ENCODE measurements at places on chromosomes 2 and 18.

GRCh38 chr2:6580982-6581381, 284.7 kb downstream of the CMPK2 start:
- no peak for DNase-seq

GRCh38 chr2:159094173-159094737, 125.8 kb downstream of the TANC1 start:
- DNase-seq, result peak; percentile 64

GRCh38 chr2:173370198-173370597, 15.5 kb downstream of the CDCA7 start:
- no peak for DNase-seq

DNA sequence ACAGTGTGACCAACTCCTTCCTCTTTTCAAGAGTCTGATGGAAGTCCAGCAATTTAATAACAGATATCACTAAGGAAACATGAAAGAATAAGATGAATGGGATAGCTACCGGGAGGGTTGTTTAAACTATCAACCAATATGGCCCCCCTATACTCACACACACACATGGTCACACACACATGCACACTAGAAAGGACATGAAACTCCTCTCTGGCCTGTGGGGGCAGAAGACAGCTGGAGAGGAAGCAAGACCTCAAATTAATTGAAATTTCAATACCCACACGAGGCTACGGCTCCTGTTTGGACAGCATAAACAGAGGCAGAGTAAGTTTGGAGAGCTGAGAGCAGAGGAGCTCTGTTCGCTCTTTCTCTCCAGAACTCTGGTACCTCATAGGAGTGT, 34.7 kb upstream of the REEP1 start:
- DNase-seq, result no peak

DNA sequence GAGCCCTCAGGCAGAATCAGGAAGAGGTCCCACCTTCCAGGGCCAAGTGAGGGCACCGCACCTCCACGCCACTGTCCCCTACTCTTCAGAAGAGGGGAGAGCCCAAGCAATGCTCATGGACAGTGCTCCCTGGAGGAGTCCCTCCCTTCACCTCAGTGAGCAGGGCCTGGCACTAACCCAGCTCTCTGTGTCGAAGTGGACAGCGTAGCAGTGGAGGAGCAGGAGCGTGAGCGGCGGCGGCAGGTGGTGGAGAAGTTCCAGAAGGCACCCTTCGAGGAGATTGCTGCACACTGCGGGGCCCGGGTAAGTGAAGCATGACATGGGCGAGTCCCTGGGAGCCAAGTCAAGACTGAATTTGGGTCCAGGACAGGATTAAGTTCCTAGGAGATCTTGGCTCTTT, 16.7 kb downstream of the POMC start:
- DNase-seq, result no peak

DNA sequence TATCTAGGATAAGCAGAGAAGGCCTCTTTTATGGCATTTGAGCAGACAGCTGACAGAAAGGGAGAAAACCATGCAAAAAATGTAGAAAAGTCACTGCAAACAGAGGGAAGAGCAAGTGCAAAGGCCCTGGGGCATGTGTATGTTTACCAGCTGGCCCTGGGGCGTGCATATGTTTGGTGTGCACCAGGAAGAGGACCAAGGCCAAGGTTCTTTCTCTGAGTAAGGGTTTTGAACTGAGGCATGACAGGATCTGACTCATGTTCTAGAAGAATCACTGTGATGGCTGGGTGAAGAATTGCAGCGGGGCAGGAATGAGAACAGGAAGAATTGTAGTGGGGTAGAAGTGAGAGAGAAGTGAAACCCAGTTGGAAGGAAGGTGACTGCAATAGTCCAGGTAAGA, 69.6 kb downstream of the STEAP3 start:
- DNase-seq, result no peak

DNA sequence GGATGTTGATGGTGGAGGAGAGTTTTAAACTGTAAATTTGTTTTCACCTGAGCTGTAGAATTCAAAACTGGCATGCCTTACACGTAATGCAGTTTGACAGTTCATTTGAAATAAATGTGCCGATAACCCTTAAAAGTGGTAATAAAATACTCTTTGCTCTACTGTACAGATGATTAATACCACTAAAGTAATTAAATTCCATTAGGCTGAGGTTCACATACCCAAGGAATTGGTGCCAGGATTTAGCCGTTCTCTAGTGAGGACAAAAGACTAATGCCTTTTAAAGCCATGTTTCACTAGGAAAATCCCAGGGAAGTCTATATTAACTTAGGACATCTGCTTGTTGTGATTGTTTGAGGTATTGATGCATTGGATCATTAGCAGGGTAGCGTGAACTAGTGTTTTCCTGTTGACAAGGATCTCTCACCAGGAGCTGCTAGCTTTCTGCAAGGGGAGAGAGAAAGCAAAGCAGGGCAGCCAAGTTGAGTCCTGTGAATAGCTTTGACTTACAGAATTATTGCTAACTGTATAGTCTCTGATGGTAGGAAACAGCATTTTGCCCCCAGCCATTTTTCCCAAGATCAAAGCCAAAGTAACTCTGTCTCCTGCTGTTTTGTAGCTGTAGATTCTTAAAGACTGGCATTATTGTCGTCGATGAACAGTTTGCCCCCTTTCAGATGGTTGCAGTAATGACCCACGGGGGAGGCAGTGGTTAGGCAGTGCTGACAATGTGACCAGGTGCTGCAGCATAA, 280.9 kb upstream of the FANCL start:
- DNase-seq, result no peak

DNA sequence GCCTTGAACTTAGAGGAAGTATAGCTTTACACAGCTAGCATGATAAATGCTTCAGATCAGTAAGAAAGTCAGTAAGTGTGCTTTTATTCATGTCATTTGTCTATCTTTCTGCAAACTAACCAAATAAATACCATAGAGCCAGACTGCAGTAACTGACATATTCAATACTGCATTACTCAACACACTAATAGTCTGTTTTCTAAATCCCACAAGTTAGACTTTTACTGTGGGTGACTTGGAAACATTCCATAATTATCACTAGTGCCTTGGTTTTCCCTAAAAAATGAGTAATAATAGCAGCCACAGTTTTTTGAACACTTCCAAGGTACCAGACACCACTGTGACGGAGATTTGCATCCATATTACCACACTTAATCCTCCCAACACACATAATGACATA, 33.0 kb downstream of the ACVR1 start:
- no peak for DNase-seq

DNA sequence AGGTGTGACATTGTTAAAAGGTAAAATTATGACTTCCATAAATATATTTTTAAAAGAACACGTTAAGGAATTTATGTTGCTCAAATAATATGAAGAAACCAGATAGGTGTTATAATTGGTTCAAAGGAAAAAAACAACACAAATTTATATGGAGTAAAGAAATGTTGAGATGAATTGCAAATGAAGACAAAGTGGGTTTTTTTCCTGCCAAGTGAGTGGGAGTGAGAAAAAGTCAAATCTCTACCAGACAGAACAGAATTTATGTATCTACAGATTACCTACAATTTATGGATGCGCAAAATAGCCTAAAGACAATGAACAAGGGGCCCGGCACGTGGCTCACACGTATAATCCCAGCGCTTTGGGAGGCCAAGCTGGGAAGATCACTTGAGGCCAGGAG, 159.7 kb upstream of the SLC1A4 start:
- no peak for DNase-seq

DNA sequence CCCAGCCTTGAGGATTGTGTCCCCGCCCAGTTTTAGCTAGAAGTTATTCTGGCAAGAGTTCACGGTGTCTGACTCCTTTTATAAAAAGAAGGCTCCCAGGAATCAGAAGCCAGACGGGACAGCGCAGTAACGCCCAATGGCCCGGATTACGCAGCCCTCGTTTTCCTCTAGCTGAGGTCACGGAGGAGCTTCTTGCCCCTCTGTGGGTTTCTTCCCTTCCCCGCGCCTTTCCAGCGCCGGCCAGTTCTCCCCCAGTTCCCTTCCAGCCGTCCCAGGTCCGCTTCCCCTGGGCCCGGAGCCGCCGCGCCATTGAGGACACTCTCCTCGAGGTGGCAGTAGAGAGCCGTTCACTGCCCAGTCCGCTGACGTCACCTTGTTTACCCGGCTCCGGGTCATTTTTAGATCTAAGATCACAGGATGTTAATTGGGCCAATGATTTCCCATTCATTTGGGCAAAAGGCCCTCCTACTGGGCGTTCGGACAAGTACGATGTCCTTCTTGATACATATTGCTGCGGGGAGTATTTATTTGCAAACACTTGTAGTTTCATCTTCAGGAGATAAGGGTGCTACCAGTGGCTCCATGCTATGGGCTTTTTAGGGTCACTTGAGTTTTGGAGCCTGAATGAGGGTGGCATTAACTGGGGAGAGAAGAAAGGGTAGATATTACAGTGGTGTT, 81.5 kb upstream of the PPM1B start:
- peak; percentile 36 for DNase-seq

GRCh38 chr2:46175419-46175818, 121.8 kb upstream of the EPAS1 start:
- DNase-seq, result no peak

- DNase-seq, result no peak
Observed at GRCh38 chr2:14232217-14232616, 400.3 kb upstream of the LRATD1 start.

GRCh38 chr2:2015646-2016045, 271.3 kb upstream of the PXDN start:
- no peak for DNase-seq

- no peak for DNase-seq
Observed at GRCh38 chr2:24490181-24490689, 819 bp upstream of the NCOA1 start.

DNA sequence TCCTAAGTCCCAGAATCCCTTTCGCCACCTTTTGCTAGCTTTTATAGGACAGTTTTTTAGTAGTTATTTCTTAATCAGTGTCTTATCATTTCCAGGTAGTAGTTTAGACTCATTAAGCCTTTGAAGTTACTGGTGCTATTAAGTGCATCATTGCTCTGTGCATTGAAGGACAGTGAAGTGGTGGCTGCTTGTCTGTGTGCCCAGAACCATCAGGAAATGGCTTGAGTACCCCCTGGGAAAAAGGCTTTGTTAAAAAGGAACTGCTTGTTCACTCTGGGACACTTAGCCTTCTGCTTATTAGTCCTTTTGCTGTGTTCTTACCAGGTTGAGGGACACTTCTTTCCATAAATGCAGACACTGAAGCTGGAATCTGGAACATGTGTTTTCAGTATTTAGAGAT, 30.0 kb downstream of the DTNA start:
- no peak for DNase-seq

DNA sequence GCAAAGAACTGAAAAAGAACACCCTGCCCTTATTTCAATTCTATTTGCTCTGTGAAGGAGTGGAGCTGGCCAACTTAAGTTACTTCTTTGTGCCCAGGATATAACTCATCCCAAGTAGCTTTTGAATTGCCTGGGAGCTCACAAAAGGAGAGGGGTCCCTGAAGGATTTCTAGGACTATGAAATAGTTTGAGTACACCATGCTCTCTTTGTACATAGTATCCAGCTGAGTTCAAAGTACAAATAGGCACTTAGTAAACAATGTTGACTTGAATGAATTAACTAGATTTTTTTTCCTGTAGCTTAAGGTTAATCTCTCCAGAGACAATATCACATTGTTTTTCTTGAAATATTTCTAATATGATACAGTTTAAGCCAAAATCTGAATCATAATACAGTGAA, 47.7 kb downstream of the ZC3H15 start:
- no peak for DNase-seq

- DNase-seq, result no peak
Observed at GRCh38 chr2:173307293-173307692, 47.4 kb upstream of the CDCA7 start.

GRCh38 chr2:9914384-9915065, 37.0 kb upstream of the GRHL1 start:
- peak; percentile 82 for DNase-seq

- no peak for DNase-seq
Observed at GRCh38 chr2:157662401-157662800, 33.7 kb upstream of the ACVR1C start.

GRCh38 chr2:99181624-99182000, 628 bp downstream of the MRPL30 start:
- DNase-seq, result no peak

- DNase-seq, result no peak
Observed at GRCh38 chr2:215293879-215294278, 18.0 kb upstream of the ATIC start.

DNA sequence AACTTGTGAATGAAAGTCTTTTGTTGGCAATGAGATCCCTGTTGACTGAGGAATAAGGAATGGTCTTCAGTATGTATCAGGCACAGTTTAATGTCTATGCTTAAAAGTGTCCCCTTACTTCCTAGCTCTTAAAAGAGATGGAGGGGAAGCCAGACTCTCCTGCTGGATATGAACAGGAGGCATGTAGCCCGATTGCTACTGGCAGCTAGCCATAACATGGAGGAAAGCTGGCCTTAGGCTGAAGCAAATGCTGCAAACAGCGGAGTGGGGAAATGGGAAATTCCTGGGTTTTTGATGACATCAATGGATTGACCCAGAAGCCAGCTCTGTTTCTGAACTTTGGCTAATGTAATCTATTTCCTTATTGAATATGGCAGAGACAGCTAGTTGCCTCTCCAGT, 266.1 kb downstream of the SLC4A3 start:
- DNase-seq, result no peak

Data from dermis microvascular lymphatic vessel endothelial cell (primary cell).